ENCODE measurements at places on chromosomes 13 and 19.

DNA sequence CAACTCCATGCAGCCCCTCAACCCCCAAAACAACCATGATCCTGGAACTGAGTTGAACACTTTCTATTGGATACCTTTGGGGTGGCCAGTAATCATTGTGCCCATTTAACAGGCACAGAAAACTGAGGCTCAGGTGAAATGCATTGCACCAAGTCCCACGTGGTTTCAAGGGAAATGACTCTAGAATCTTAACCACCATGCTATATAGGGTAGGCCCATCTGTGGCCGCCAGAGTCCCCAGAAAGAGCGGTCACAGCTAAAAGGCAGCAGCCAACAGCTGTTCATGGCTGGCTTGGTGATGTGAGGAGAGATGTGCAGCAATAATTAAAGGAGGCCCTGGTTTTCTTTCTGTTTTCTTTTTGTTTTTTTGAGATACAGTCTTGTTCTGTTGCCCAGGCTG lies 2.6 kb downstream of the CNN1 start:
- no peak for DNase-seq

- DNase-seq: no peak
Measured at GRCh38 chr19:16002406-16003384, 53.9 kb downstream of the OR10H4 start.

DNA sequence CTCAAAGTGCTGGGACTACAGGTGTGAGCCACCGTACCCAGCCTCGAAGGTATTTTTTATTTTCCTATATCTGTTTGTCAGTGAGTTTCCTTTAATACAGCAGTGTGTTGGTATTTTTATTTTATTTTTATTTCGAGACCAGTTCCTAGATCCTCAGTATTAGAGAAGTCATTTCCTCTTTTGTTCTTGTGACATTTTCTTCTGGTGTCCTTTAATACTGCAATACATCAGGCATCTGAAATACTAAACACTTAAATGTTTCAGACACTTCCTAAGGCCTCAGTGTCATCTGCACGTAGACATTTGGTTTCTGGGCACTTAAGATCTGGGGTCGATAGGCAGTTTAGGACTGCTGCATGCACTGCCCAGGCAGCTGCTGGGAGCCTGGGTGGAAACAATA lies 22.5 kb downstream of the GATAD2A start:
- DNase-seq: no peak

DNA sequence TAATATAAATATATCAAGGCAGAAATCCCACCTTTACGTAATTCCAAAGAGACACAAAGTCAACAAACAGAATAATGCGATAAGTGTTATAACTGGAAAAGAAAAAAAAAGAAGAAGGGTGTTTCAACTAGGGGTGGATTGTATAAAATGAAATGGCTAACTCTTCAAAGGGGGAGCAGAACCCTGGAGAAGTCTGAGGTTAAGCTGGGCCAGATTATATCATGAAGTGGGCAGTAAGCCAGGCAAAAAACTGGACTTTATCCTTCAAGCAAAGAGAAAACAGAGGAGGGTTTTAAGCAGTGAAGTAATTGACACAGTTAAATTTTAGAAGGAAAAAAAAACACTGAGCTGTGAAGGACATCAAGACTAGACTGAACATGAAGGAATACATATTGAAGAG lies 41.9 kb downstream of the TBC1D4 start:
- no peak for DNase-seq

- peak; percentile 94 for DNase-seq
Measured at GRCh38 chr19:6767357-6768235, at the start of gene SH2D3A. SH2D3A (minus strand) TSS chr19:6767435; CDS start chr19:6763748, 3,687 bp downstream.

DNA sequence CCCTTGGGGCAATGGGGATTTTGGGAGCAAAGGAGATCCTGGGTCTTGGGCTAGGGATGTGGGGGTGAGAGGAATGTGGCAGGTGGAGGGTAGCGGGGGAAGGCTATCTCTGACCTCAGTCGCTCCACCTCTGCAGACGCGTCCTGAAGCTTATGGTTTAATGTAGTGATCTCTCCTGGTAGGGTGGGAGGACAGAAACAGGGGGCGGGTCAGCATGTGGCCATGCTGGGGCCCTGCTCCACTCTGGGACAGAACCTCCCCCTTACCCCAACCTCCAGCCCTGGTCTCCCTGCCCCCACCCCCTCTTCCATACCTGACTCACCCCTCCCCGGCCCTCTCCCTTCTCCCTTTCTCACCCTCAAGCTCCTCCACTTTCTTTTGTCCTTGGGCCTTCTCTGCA lies 1.4 kb downstream of the BST2 start:
- DNase-seq: no peak

DNA sequence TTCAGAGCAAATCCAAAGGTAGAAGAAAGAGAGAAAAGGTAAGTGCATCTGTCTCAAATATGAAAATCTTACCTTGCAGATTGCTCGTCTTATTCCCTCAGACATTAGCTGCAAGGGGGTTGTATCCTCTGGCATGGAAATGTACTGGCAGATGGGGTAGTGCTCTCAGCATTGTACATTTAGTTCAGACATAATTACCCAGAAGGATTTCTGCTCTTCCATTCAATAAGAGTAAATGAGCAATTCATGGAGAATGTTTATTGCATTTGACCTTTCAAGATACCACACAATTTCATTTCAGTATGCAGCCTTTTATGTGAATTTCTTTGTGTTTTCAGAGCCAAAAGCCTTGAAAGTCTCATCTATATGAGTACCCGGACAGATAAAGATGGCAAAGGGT lies 63.8 kb downstream of the SCEL start:
- no peak for DNase-seq

DNA sequence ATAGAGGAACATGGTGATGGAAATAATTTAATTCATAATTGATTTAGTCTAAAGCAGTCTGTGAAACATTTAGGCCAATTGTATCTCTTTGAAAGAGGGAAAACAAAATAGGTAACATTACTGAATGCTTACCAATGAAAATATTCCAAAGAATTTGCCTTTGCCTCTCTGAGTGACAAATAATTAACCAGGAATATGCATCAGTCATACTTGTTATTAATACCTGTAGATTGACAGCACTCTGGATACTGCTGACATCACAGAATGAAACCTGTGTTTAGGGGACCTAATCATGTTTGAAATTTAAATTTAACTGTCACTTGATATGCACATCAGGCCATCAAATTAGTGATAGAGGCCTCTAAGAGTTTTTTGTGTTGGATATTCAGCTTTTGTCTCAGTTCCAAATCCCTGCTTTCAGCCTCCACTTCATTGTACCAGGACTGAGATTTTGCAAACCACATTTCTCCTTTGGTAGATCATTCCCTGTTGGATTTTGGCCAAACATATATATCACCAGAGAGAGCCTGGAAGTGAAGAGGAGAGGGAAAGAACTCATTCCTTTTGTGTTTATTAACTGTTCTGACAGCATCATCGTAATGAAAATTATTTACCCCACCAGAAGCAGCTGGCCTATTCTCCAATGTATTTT lies 64.8 kb upstream of the KLHL1 start:
- DNase-seq: no peak

- peak; percentile 43 for DNase-seq
Measured at GRCh38 chr19:4229179-4229931, at the start of gene EBI3. EBI3 (plus strand) TSS chr19:4229523; CDS start chr19:4229551, 28 bp downstream.

DNA sequence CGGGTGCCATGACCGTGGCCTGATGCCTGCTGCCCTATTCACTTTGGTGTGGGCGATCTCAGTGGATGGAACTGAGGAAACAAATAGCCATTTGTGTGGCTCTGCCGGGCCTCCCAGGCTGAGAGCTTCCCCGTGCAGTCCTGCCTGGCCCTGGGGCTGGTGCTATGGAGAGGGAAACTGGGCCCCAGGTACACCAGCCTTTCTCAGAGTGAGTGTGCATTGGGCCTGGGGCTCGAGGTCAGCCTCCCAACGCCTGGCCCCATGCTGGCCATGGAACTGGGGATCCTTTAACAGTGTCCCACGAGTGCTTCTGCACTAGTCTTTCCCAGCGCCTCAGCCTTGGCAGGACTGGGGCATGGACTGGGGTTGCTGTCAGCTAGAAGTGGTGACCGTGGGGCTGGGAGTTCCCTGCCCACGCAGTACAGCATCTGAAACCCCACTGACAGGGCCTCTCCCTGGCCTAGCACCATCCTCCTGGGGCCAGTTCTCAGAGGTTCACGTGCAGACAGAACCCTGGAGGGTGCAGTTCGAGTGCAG lies 10.5 kb downstream of the PLEKHF1 start:
- no peak for DNase-seq

GRCh38 chr13:80577926-80578670 lies 237.2 kb upstream of the SPRY2 start:
- DNase-seq: no peak

GRCh38 chr13:52707375-52707774 lies 32.2 kb downstream of the CNMD start:
- DNase-seq: no peak

DNA sequence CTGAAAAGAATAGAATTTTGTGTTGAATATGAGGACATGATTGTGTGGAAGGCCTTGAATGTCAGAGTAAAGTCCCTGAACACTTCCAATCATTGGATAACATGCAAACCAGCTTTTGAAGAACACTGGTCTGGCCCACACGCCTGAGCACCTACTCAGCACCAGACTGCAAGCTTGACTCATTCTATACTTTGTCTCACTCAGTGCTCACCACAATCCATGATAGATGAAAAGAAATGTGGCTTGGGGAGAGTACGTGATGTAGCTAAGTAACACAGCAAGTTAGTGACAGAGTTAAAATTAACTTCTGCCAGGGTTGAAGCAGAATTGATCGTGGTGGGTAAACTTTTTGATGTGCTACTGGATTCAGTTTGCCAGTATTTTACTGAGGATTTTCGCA lies 12.0 kb downstream of the DLEU7 start:
- no peak for DNase-seq

GRCh38 chr19:50753879-50754278 lies 16.4 kb upstream of the GPR32 start:
- DNase-seq: no peak

DNA sequence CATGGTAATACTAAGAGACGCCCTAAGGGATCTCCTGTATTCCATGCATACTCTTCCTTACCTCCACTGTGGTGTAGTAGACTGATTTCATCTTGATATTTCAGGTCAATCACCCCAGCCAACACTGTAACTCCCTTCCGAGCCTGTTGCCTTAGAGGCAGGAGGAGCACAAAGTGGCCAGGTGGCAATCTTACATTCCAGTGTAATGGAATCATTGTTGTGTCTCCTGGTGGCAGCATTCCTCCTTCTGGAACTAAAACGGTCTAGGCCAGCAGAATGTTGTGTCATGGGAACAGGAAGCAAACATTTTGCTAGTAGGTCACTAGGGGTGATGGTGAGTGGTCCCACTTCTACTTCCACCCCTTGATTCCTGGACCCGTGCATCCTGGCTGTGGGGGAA lies 405.7 kb upstream of the SLC10A2 start:
- DNase-seq: no peak

- no peak for DNase-seq
Measured at GRCh38 chr13:114264886-114265611, 16.4 kb upstream of the UPF3A start.

DNA sequence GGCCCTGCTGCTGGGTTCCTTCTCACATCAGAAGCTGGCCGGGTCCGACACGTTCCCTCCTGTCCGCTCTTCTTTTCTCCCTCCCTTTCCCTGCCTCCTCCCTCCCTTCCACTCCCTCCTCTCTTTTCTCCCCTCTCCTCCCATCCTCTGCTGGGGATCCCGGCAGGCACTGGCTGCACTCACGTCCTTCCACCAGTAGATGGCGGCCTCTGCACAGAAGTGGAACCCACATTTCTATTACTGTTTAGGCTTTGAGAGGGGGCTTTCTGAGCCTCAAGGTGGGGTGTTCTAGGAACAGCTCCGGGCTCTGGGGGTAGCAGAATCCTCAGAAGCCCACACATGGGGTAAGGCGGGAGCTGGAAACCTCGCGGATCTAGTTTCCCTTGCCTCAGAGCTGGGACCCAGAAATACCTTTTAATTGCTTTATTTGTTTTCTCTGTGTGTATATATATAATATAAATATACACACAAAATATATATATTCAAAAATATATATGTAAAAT lies 294.2 kb downstream of the ZNF536 start:
- no peak for DNase-seq

- DNase-seq: no peak
Measured at GRCh38 chr19:34075661-34076091, 96.6 kb upstream of the LSM14A start.

GRCh38 chr19:44643605-44644401 lies at the start of gene PVR:
PVR (plus strand) TSS chr19:44643910; CDS start chr19:44644097, 187 bp downstream.
- no peak for DNase-seq

GRCh38 chr13:34611671-34612070 lies 330.4 kb upstream of the NBEA start:
- DNase-seq: no peak

DNA sequence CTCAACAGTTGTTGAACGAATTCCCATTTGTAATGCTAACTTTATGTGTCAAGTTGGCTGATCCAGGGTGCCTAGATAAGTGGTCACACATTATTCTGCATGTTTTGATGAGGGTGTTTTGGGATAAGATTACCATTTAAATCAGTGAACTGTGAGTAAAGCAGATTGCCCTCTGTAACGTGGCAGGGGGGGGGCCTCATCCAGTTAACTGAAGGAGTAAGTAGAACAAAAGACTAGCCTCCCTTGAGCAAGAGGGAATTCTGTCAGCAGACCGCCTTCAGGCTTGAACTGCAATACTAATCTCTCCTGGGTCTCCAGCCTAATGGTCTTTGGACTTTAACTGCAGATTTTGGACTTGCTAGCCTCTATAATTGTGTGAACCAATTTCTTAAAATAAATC lies 4.2 kb upstream of the TEX30 start:
- no peak for DNase-seq

- no peak for DNase-seq
Measured at GRCh38 chr19:34669305-34669704, 7.7 kb downstream of the SCGB2B2 start.

DNA sequence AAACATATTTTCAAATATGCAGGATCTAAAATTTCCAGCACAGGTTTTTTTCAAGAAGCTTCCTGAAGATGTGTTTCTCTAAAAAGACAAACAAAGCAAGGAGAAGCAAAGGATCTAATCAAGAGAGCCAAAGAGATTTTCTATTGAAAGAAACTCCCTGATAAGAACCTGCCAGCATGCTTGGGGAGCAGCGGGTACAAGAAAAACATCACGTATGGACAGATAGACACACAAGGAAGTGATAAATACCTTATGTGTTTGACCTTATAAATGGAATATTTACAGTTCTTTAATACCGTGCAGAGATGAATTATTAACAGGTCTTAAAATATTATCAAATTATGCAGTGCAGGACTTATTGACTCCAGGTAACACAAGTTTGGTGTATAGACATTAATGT lies 562.1 kb downstream of the DACH1 start:
- no peak for DNase-seq

- no peak for DNase-seq
Measured at GRCh38 chr13:39016787-39017186, 21.1 kb downstream of the PROSER1 start.
